ENCODE measurements at places on chromosomes 1 and 21. TPM values are rescaled to one million over a fixed set of nuclear protein-coding genes. Genes with fewer than 3 reads are reported as not detected.

Gene MOV10
- 57.2 TPM for total RNA-seq

Gene OR14K1
- total RNA-seq = not detected

Gene GRHL3
- 0.26 TPM for total RNA-seq

Gene SPATA6
- 2.9 TPM for total RNA-seq

Gene PKNOX1
- total RNA-seq = 41.5 TPM

Gene DISP3
- not detected for total RNA-seq

Gene C8A
- not detected for total RNA-seq

Gene CRABP2
- total RNA-seq = not detected

Gene SPATA21
- total RNA-seq = not detected

Gene BSND
- total RNA-seq = not detected

Gene LMO4
- 14.8 TPM for total RNA-seq

All from Caki2 (cell line).